CD8-positive, alpha-beta memory T cell (primary cell): ENCODE measurements at places on chromosomes 13 and 19. TPM values are rescaled to one million over a fixed set of nuclear protein-coding genes. Genes with fewer than 3 reads are reported as not detected.

DNA sequence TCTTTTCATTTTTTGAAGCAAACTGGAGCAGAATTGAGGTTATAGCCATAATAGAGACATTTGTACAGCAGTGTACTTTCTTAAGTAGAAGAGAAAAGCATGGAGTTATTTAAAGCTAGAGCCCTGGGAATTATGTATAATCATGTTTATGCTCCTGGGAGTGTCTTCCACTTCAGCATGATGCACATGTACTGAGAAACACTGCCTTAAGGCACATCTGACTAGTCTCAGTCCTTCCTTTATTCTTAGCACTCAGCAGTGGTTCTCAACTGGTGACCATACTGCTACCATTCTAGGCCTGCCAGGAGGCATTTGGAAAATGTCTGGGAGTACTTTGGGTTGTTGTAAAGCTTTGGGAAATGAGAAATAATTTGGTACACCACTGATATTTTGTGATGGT lies 45.8 kb downstream of the VWA8 start:
- DNase-seq: no peak

DNA sequence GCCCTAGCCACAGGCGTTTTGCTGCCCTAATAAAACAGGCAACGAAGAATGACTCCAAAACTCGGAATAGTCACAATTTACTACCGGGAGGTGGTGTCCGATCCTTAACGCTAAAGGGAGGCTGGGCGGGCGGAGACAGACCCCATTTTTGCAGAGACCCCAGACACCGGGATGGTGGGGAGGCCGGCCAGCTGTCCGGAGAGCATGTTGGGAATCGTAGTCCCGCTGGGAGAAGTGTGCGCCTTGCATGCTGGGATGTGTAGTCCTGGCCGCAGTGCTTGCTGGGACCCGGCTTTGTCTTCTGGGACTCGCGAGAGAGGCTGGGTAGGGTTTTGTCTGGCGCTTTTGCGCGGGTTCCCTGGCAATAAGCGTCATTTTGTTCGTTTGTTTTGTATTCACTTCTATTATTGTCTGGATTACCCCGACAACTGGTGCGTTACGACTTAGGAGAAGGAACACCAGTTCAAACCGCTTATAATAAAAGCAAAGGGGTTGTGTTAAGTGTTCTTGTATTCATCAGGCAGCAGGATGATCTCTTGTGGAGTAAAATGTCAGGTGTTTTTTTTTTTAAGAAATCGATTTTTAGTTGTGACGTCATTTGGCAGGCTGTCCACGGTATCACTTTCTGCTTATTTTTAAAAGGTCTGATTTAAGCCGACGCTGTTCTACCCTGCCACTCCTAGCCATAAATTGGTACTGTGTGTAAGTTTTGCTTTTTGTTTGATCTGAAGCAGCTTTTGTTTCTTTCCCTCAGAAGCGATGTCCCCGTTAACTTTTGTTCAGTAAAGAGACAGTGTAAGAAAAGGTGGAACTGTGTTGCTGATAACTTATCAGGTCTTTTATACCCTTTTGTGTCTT lies 676 bp upstream of the HSPH1 start:
- peak; percentile 99 for DNase-seq

DNA sequence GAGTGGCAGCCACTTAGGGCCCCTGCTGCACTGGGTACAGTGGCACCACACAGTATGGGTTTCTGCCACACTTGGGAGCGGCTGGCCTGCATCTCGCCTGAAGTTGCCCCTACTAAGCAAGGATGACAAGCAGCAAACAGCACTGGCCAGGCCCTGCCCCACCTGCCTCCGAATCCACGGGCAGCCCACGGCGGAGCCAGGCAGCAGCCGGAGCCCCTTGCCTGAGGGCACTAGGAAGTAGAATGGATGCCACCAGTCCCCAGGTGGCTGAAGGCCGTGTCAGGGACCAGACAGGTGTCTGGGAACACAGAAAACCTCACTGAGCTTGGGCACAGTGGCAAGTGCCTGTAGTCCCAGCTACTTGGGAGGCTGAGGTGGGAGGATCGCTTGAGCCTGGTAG lies 19.4 kb downstream of the MLLT1 start:
- no peak for DNase-seq

- no peak for DNase-seq
Observed at GRCh38 chr13:78102121-78102677, 183.6 kb upstream of the EDNRB start.

- no peak for DNase-seq
Observed at GRCh38 chr13:45374917-45375316, 33.9 kb upstream of the TPT1 start.

DNA sequence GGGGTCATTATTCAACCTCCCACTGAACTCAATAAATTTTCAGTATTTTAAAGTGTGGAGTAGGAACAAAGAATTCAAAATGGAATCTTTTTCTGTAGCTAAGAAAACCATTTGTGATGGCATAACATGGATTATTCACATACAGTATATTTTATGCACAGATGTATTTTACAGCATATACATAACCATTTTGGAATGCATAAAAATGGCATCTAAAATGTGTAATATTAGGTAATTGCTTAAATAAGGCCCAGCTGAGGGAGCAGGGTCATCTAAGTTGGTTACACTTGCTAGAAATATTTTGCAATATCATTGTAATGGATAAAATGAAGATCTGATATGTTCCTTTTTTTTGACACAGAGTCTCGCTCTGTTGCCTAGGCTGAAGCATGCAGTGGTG lies 146.9 kb downstream of the LMO7 start:
- DNase-seq: no peak

DNA sequence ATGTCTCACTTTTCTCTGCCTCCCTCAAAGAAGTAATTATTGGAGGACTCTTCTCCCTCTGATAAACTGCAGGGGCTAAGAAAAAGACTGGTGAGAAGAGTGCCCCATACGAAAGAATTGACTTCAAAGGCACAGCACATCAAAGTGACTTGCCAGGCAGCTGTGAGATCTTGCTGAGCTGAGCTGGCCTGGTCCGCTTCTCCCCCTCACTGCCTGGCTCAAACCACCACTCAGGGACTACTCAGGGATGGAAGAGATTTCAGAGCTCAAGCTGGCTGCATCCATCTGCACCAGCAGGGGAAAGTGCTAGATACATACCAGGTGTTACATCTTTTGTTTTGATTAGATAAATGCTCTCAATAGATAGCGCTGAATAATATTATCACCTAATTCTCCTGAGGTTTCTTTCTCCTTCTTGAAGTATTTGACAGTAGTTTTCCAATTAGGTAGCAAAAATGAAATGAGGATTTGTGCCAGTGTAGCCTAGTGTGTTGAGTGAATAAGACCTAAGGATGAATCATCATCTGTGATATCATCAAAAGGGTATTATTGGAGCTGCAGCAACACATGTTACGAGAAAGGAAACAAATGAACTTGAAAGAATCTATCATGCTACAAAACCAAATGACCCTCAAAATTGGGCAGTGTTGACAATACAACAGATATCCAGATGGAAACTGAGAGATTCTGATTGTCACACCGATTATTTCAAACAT lies 379.8 kb downstream of the TBC1D4 start:
- DNase-seq: no peak

- DNase-seq: no peak
Observed at GRCh38 chr13:48318377-48318811, 14.8 kb downstream of the RB1 start.

DNA sequence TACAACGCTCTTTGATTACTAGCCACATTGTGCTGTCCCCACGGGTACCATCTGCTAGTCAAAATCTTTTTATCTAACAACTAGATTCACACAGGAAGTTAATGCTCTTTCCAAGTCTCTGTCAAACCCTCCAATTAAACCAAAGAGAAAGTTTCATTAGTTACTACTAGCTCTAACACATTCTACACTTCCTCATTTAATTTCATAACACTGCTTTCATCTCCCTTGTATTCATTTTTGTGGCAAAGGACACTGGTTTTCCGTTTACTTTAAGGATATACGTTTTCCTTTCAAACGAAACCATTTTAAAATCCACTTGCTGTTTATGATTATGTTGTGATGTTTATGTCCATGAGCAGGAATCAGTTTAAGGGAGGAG lies 5.3 kb downstream of the DYRK1B start:
- no peak for DNase-seq

- DNase-seq: no peak
Observed at GRCh38 chr13:87779426-87779825, 108.3 kb downstream of the SLITRK5 start.

DNA sequence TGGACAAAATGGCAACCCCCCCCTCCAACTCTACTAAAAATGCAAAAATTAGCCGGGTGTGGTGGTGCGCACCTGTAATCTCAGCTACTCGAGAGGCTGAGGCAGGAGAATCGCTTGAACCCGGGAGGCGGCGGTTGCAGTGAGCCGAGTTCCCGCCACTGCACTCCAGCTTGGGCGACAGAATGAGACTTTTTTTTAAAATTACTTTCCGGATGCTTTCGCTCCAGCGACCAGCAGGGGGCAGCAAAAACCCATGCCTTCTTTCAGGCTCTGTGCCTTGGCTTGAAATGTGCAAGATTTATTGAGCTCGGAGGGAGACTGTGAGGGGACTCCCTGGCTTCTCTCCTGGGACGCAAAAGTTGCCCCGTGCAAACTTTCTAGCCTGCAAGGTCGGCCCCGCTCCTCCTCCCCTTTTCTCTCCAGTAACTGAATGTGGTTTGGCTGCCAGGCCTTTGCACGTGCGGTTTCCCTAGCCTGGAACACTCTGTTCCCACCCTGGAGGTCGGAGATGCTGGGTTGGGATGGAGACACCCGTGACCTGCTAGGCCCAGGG lies 61.4 kb upstream of the NFIC start:
- peak; percentile 61 for DNase-seq

DNA sequence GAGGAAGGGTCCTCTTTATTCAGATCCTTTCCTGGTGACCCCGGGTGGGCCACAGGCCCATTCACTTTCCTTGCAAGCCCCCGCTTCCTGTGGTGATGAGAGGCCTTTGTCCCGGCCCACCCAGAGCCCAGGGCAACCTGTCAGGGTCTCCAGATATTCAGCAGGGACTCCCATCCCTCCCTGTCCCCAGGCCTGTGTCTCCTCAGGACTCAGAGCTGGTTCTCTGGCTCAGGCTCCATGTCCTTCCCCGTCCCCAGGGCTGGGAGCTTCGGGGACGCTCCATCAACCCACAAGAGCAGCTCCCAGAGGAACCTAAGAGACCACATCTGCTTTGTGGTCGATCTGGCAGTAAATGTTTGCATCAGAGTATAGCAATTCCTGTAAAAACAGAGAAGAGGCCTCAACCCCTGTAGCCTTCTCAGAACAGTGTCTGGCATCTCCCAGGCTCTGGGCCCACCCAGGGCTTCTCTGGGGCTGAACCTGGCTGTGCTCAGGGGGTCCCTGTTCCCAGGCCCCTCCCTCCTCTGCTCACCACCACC lies 7.8 kb downstream of the CEACAM4 start:
- DNase-seq: no peak

PROZ gene
- polyA plus RNA-seq: not detected

ATP8B3 gene
- polyA plus RNA-seq: 2.4 TPM

CDX2 gene
- not detected for polyA plus RNA-seq

LILRA1 gene
- not detected for polyA plus RNA-seq

HRC gene
- not detected for polyA plus RNA-seq
